Vein endothelial cell (primary cell): ENCODE measurements at places on chromosomes 5 and 9. TPM values are rescaled to one million over a fixed set of nuclear protein-coding genes. Genes with fewer than 3 reads are reported as not detected.

The C9orf152 gene
- total RNA-seq: not detected in 2 replicates

The GABRA1 gene
- total RNA-seq: not detected in 2 replicates

The CTXN3 gene
- total RNA-seq: not detected in 2 replicates

The PLPP7 gene
- total RNA-seq: 2.6 and 4.3 TPM in 2 replicates

The SNX30 gene
- 10.1 TPM in 2 replicates for total RNA-seq

The STX17 gene
- 20.9 and 22.2 TPM in 2 replicates for total RNA-seq

The FBP2 gene
- not detected in 2 replicates for total RNA-seq

The SAXO1 gene
- not detected in 2 replicates for total RNA-seq
